ENCODE measurements at places on chromosomes 1 and 21.

GRCh38 chr1:21904704-21905520, 32.2 kb downstream of the HSPG2 start:
- peak; percentile 21 for DNase-seq

DNA sequence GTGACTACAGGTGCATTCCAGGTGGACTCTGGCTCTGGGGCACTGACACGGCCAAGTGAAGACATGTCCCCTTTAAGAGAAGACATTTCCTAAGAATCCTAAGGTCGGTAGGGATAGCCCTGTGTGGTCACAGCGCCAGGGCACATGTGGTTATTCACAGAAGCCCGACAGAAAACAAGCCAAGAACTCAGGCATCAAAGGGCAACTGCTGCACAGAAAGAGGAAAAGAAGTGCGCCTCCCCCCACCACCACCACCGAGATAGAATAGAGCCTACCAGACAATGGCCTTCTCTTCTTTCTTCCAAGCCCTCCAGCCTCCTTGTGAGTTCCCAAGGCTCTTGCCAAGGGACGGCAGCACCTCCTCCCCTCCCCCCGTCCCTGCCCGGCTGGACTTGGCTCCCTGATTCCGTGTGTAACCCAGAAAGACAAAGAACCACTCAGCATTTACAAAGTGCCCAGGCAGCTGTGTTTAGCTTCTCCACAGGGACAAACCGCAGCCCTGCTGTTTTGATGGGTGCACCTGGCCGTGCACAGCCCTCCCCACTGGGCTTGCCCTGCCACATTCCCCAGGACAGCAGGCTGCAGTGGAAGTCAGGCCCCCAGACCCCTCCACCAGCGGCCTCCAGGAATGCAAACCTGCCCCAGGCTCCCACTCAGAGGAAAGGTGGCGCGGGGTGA, 30.2 kb downstream of the TMPRSS2 start:
- DNase-seq, result no peak

DNA sequence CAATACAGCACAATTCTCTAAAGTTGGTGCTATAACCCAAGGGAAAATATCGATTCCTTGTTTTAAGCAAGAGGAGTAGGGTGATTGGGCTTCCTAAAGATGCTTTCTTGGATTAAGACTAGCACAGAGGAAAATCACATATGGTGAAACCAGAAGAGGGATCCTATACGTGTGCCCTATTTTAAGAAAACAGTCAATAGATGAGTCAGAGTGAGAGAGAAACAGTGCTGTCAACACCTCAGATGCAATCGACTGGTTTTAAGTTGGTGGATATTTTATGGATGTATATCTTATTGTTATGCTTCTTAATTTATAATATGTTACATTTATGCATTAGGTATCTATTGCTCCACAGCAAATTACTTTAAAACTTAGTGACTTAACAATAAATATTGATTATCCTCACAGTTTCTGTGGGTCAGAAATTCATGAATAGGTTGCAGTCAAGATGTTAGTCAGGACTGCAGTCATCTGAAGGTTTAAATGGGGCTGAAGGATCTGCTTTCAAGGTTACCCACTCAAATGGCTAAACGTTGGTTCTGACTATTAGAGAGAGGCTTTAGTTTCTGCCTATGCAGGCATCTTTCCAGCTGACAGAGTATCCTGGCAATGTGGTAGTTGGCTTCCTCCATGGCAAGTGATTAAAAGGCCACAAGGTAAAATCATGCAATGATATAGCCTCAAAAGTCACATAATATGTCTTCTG, 61.6 kb upstream of the DEPDC1 start:
- no peak for DNase-seq

DNA sequence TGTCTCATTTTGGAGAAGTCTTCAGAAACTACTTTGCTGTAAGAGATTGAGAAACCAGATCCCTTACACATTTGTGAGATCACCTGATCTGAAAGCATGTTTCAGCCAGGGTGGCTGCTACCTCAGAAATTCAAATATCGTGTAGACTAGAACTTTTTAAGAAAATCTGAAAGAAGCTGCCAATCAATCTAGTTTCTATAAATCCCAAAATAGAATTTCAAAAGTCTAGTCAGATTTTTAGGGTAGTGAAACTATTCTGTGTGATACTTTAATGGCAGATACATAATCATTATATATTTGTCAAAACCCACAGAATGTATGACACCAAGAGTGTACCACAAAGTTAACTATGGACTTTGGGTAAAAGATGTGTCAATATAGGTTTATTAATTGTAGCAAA, 79.9 kb upstream of the PLPPR5 start:
- no peak for DNase-seq

GRCh38 chr1:176456795-176457194, 6.2 kb upstream of the PAPPA2 start:
- DNase-seq, result no peak

GRCh38 chr1:28114844-28115243, 26.4 kb upstream of the EYA3 start:
- no peak for DNase-seq

DNA sequence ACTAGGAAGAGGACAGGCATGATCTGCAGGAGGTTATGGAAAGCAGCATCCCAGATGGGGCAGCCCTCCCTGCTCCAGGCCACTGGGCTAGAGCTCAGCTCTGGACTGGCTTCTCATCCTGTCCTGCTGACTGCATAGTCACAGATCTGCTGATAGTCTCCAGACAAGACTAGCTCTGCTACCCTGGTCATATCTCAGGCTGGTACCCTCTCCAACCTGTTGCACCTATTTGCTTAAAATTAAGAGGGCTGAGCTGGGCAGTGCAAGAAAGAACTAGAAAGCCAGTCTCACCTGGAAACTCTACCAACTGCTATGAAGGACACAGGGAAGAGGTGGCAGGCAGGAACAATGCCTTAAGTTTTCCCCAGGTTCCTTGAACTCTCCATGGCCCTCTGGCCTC, 40.4 kb downstream of the ITPKB start:
- no peak for DNase-seq

DNA sequence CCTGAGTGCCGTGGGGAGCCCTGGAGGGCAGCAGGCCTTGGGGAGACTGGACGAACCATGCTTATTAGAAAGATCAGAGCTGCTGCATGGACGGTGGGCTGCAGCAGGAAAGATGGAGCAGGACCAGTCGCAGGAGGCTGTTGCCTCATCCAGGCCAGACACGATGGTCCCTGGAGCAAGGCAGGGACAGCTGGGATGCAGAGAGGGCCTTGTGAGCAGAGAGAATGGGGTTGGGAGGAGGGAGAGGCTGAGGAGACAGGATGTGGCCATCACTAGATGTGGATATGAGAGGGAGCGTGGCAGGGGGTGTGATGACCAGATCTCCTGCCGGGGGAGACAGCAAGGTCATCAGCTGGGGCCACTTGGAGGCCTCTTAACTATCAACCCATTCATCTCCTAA, 727.6 kb downstream of the PTPRU start:
- no peak for DNase-seq

DNA sequence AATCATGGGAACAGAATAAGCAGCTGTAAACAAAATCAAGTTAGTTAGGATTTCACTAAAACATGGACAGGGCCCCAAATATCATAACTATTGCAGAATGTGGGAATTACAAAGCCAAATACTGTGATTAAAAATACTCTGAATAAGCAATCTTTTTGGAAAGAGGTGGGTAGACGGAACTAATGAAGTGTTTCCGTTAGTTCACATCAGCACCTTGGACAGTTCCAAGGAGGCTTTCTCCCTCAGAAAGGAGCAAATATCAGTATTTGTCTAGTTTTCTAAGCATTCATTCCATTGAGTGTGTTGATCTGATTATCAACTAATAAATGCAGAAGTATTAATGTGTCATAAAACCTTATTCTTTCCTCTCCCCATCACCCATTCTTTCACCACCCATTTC, 97.4 kb downstream of the FAM78B start:
- no peak for DNase-seq

DNA sequence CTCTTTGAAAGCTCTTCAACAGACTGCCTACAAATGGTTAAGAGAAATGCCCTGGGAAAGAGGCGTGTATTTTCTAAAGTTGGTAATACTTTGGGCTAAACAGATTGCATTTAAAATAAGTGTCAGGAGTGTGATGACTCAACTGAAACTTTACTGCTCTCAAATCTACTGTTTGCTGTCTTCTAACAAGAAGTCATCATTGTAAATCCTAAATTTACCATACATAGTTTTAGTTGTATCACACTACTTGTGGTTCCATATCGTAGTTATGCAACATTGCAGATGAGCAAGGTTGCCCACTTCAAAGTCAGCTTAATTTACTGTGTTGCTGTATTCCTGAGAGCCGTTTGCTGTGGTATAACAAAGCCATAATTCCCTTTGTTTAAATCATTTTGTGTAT, 59.6 kb downstream of the RGS21 start:
- DNase-seq, result peak; percentile 14

DNA sequence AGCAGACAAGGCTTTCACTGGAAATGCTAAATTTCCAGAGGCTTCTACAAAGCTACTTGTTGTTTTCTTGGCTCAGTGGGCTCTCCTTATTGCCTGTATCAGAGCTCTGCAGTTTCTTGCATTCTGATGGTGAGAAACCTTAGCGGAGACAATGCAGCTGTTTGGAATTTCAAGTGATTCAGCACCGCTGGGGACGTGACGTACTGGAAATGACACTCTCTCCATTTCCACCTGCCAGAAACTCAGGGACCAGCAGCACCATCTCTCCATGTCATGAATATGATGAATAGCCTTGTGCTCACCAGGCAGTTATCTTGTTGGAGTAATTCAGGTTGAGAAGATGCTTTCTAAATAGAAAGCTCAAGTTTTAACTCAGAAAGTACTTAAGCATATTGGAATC, 497.2 kb upstream of the DEPDC1 start:
- DNase-seq, result no peak

GRCh38 chr1:53590104-53590503, 130.9 kb downstream of the DMRTB1 start:
- no peak for DNase-seq

All from activated CD4-positive, alpha-beta T cell treated with anti-CD3 and anti-CD28 coated beads, Interleukin-10, Interleukin-2, amounts not matched to agents 100 ng/mL and 50 ng/mL, durations not matched to agents 16 hours and 8 hours (primary cell).